Effector memory CD4-positive, alpha-beta T cell (primary cell): ENCODE measurements at places on chromosomes 5 and 9.

- DNase-seq = no peak
These were observed 38.7 kb upstream of the SYNPO start for GRCh38 chr5:150601491-150602345.

DNA sequence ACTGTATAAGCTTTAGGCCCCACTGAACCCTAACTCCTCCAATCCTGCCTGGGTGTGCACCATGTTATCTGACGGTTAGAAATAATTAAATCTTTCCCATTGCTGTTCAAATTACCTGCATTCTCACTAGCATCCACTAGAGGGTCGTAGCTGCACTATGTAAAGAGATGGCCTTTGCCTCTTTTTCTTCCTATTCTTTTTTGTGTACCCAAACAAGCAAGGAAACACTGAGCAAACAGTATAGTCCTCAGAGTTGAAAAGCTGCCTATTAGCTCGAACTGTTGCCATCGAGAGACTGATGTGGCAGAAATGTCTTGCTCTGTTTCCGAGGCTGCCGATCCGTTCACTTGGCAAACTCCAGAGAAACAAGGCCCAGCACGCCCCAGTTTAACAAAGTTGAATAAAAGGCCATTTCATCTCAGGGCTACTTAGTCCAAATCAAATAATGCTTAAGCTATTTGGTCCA lies 163.8 kb upstream of the TRPM3 start:
- no peak for DNase-seq

DNA sequence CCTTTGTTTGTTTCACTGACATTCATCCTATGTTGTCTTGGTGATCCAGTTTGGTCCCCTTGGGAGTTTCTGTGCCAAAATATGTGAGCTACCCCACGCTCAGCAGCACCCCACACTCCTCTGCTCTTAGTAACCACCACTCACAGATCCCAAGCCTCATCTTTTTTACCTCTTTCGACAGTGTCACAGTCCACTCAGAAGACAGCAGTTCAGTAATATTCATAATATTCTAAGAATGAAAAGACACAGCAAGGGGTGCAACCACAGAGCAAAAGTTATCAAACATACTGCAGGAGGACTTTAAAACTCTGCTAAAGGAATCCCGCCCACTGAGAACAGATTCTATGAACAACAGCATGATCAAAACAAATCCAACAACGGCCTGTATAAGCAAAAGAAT lies 28.2 kb downstream of the RNF130 start:
- DNase-seq = no peak

DNA sequence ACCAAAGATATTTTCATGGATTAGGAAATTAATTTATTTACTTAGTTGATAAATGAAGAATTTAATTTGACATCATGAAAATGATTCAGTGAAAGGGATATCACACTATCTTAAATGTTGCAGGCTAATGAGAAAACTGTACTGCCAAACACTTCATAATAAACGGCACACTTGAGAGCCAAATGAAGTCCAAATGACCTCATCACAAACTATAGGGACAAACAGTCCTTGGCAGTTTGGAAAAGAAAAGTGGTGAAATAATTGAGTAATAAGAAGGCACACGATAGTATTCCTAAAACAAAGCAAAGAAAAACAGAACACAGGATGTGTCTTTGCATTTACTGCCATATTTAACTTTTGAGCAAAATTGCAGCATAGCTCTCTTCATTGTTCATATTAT lies 116.9 kb upstream of the TLR4 start:
- DNase-seq = no peak

DNA sequence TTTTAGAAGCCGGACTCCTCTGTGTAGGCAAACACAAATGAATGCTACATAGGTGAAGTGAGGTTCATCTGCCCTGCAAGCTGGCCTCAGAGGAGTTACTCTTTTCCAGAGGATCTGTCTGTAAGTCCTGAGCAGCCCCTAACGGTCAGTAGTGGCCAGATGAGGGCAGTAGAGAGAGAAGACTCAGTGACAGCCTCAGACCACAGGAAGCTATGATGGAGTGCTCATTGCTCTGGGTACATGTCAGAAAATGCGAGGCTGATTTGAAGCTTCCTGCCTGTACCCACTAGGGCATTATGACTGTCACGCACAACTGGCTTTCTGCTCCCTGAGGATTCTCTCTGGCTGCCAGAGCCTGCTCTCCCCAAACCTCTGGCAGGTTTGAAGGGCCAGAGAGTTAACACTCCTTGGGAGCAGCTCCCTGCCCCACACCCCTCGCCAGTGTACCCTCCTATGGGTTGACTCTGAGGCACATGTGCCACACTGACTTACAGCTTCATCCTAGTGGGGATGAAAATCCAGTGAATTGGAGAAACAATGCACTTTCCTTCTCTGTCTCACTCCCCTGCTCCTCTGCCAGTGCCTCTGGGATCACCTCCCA lies 141.5 kb downstream of the GABRG2 start:
- no peak for DNase-seq

GRCh38 chr5:133970325-133970909 lies 2.0 kb upstream of the C5orf15 start:
- no peak for DNase-seq

DNA sequence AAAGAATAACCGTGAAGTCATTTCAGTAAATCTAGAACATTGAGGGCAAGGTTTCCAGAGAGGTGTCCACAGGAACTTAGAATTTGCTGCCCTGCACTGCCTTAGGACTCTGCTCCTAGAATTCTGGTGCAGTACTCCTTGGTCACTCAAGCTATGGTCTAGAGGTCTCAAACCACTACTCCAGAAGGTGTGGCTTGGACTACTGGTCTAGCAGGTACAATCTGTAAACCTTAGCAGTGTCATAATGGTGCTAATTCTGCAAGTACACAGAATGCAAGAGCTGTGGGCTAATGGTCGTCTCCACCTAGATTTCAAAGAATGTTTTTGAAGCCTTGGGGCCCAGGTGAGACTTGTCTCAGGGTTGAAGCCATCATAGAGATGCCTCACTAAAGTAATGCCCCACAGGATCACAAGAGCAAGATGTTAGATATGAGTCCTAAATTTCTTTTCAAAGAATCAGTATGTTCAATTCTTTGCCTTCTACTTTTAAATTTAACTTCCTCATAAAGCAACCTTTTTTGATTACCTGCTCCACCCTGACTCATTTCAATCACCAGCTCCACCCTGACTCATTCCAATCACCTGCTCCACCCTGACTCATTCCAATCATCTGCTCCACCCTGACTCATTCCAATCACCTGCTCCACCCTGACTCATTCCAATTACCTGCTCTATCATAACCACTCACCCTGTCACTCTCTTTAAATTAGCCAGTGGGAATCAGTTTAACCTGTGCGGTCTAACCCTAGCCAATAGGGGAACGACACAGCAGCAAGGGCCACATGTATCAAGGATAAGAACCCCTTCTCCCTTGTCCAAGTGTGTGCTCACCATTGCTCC lies 1111.8 kb upstream of the ACO1 start:
- no peak for DNase-seq
